Stimulated activated CD8-positive, alpha-beta memory T cell treated with anti-CD3 and anti-CD28 coated beads, Interleukin-4, amount 100 ng/mL, for 4 hours (primary cell): ENCODE measurements at places on chromosomes 1 and 21.

GRCh38 chr1:236308827-236309226, 27.1 kb upstream of the ERO1B start:
- no peak for DNase-seq

GRCh38 chr1:6176779-6177178, 3.3 kb downstream of the CHD5 start:
- DNase-seq = no peak

- no peak for DNase-seq
These were observed 89.3 kb downstream of the ZBTB18 start for GRCh38 chr1:244140420-244140819.

DNA sequence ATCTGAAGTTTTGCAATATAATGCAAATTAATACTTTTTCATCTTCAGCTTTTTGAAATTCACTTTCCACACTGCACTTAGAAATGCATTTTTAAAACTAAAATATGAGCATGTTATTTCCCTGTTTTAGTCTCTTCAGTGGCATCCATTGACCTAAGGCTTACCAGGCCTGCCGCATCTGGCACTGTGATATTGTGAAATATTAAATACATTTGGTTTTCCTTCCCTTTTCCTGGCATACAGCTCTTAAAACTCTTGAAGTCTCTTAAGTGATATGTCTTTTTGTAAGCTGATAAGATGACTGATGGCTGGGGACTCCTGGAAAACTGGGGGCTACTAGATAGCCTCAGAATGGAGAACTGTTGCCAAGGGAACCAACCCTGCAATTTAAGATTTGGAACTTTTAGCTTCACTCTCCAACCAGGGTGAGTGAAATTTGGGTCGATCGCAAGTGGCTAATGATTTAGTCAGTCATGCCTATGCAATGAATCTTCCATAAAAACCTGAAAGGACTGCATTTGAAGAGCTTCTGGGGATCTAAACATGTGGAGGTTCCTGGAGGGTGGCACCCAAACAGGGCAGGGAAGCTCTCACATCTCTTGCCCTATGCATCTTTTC, 75.5 kb upstream of the PDC start:
- no peak for DNase-seq

GRCh38 chr1:34178072-34178471, 1.4 kb downstream of the C1orf94 start:
- no peak for DNase-seq

DNA sequence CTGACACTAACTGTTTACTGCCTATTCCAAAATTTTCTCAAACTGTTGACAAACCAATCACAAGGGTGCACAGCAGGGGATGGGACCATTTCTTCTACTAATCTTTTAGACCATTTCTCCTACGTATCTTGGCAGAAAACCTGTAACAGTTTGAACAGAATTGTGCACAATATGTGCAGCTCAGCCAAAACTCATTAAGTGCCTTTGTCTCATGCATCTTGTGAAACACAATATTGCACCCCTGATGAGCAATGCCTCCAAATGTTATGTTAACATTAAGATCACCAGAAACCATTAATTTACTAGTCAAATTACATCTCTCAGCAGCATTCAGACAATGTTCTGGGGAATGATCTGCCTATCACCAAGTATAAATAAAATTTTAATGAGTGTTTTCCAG, 247.5 kb downstream of the NRIP1 start:
- no peak for DNase-seq

DNA sequence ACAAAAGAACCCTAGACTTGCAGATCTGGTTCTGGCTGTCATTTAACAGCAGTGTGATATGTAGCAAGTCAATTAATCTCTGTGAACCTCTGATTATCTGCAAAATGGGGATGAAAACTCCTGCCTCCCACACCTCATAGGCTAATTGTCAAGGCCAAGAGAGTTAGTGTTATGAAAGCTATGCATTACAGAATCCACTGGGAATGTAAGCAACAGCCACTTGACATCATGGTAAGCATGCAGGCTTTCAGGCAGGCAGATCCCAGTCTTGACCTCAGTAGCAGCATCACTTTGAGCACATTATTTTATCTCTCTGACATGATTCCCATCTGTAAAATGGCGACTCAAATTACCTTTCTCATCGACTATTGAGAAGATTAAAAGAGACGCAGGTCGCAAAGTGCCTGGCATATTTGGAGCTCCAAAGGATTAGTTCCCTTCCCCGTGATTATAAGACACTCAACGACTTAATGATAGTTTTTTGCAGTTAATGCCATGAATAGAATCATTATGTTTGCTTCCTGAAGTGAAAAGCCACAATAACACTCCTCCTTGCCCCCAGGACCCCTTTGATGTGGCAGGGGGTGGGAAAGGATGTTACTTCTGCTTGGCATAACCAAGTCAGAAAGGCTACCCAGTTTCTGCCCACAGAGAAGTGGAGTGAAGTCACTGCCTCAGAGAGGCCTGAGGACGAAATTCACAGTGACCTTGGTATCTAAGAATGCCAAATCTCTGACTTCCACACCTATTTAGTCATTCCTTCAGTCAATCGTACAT, 273.0 kb upstream of the NFIA start:
- DNase-seq = no peak

DNA sequence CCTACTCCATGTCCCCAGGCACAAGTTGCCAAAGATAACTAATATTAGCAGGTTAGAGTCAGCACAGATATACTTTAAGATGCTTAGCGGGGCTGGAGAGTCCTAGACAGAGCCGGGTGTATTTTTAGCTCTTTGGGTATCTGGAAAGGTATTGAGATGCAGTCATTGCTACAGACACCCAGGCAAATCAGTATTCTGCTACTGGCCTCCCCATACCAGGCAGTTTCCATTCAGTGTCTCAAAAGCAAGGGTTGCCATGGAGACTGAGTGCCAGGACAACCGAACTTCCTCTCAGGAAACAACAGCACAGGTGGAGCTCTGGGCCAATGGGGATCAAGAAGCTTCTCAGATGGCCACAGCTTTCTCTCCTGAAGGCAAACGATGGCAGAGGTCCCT, 45.3 kb downstream of the KCNC4 start:
- DNase-seq = no peak

GRCh38 chr21:34967509-34968289, 81.4 kb downstream of the RUNX1 start:
- no peak for DNase-seq

DNA sequence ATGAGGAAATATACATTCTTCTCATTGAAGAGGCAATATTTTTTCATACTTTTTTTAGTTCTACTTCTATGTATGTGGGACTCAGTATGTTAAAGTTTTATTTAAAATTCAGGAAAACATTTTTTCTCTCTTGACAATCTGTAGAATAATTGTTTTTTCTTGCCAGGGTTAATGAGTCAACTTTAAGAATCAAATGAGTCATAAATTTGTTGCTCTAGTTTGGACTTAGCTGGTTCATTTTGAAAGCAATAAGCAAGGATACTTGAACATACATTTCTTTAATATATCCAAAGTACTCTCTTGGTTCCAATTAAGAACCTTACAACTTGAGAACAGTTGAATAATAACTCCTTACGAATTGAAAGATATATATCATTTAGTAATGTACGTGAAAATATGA, 1145.3 kb upstream of the B3GALT2 start:
- DNase-seq = no peak

- DNase-seq = no peak
These were observed 78.1 kb upstream of the KIF1B start for GRCh38 chr1:10132316-10132715.

DNA sequence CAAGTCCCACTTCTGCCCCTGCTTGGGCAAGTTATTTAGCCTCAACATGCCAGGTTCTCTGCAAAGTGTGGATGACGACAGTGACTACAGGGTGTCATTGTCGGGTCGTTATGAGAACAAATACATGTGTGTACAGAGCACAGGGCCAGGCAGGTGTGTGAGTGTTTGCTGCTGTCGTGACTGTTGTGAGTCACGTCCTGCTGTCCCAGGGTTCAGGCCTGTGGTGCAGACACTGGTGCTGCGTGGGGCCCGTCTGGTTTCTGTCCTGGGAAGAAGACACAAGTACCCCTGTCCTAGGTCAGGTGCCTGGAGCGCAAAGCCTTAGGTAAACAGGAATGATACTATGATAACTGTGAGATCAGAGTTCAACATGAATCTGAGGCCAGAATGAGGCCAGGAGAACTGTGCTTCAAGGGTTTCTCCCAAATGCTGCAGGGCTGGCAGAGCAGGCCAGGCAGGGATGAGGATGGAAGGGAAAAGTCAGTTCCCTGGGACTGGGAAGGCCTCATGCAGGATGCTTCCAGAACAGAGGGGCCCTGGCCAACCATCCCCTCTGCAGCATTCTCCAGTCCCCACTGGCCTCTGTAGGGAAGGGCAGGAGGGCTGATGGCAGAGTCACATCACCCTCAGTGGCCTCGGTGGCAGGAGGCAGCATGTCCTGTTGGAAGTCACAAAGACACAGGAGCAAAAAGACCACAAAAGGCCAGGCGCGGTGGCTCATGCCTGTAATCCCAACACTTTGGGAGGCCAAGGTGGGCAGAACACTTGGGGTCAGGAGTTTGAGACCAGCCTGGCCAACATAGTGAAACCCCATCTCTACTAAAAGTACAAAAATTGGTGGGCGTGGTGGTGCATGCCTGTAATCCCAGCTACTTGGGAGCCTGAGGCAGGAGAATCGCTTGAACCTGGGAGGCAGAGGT, 15.7 kb downstream of the GPR157 start:
- DNase-seq = no peak

DNA sequence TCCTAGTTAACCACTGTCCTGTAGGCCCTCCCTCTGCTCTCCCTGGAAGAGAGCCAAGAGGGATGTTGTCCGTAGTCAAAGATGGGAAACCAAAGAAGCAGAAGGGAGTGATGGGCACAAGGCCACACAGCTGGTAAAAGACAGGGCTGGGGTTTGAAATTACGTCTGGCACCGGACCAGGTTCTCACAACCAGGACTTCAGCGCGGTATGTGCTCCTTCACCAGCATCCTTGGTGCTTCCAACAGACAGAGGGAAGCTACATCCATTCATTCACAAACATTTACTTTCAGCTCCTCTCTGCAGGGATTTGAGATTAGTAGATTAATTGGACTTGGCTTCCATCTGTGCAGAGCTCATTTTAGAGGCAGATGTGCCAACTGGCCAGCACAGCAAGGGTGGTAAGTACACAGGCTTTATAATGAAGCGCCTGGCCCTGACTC, 191.2 kb downstream of the TRABD2B start:
- no peak for DNase-seq

DNA sequence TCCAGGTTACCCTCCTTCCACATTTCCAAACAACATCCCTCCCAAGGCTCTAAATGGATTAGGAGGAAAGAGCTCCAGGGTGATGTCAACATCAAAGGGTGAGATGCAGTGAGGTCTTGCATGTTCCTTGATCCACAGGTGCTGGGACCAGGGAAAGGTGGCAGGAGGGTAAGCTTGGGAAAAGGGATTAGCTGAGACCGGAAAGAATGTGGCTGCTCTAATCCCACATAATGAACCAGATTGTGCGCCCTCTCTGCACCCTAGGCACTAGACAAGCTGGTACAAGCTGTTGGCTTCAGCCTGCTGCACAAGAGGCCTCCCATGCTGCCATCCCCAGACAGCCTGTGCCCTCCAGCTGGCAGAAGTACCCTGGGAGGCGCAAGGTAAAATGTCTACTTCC, 34.9 kb downstream of the PLXNA2 start:
- no peak for DNase-seq

DNA sequence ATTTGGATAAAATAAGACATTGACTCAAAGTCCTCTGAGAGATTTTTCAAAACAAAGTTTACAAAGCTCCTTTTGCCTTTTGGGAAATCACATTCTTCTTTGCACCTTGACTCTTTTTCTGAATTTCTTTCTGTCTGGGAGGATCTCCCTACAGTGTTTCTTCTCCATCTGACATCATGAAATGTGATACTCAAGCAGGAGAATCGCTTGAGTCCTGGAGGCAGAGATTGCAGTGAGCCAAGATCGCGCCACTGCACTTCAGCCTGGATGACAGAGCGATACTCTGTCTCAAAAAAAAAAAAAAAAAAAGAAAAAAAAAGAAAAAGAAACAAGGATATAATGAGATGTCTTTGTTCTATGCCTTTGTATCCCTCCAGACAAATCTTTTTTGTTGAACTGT, 13.3 kb upstream of the GRIK1 start:
- DNase-seq = no peak
